ENCODE measurements at places on chromosomes 11 and 22.
A peak's percentile ranks its signal among the peaks of the same experiment; 100 is the strongest.

DNA sequence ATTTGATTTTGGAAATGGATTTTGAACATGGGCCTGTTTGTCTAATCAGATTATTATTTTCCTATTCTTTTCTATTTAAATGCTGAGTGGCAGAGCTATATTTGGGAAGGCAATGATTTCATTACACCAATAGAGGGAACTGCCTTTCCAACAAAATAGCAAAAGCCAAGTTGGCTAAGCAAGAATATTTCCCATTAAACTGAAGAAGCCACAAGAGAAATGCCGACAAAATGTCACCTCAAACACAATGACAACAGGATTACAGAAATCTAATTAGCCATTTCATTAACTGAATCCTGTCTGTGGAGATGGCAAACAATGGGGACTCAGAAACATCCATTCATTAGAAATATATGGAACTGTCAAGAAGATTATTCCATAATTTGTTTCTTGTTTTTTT is 1593.1 kb upstream of the RAG2 start:
- no peak for DNase-seq

DNA sequence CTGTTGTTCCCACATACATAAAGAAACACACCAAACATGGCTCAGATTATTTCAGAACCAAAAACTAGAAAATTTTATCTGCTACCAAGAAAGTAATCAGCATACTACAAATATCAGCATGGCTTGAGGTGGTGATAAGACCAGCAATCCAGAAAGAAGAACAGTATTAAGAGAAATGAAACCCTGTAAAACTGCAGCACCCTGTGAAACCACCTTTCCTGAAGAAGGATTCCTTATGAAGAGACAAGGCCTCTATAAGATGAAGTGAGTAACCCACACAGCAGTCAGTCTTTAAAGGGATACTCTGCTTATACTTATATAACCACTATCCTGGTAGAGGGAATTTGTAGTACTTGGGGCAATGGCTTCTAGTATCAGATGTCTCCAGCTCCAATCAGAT is 49.9 kb downstream of the RSF1 start:
- DNase-seq: no peak

DNA sequence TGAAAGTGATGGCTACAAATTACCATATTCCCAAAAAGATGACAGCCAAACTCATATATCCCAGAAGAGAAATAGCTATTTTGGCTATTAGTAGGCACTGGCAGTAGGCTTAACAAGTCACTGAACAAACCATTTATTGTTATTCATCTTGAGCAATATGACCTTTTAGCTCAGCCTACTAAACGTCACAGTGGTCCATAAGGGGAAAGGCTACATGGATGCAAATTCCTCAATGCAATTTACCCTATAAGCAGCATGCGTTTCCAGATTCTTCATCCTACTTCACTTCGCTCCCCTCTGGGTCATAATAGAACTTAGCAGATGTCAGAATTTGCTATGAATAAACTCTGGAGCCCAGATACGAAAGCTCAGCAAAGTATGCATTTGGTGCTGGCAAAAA is 114.0 kb downstream of the SIK3 start:
- DNase-seq: no peak

DNA sequence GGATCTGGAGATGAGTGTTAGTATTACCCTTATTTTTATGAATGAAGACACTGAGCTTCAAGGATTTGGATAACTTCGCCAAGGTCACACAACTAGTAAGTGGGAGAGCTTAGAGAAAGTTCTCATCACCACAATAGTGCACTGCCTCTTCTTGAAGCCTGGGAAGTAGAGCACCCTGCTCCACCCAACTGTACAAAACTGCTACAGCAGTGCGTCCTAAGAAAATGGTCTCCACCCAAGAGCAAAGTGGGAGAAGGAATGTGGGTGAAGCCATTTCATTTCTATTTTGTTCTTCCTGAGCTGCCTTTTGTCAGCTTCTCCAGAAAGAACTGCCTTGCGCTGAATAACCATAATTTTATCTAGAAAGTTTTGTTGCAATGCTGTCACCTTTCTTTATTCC is 403.9 kb upstream of the FAT3 start:
- no peak for DNase-seq

DNA sequence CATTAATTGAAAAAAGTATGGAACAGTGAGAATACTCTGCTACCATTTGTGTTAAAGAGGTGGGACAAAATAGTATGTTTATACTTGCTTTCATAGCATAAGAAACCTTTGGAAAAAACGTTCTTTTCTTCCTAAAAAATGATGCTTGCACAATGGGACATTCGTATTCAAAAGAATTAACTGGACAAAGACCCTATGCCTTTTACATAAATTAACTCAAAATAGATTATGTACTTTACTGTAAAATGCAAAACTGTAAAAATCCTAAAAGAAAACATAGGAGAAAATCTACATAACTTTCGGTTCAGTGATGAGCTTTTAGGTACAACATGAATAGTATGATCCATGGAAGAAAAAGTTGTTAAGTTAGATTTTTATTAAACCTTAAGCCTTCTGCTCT is 166.2 kb downstream of the NELL1 start:
- DNase-seq: no peak

DNA sequence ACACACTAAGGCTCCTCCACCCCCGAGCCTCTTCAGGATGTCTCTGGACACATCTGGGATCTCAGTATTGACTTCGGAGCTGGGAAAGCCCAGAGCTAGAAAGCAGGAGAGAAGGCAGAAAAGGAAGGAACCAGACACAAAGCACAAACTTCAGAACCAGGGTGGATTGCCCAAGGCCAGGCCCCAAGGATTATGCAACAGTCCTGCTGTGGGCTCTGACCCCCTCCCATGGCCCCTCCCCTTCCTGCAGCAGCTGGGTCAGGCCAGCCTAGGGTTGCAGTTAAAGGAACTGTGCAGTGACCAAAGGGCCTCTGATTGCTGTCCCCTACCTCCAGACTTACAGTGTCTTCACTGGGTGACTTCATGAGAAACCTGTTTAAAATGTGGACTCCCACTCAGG is 5.3 kb downstream of the KCNE3 start:
- DNase-seq: no peak

GRCh38 chr11:27926486-27926885 is 181.5 kb downstream of the KIF18A start:
- no peak for DNase-seq

GRCh38 chr11:111694851-111695250 is 71.3 kb downstream of the PPP2R1B start:
- DNase-seq: no peak

DNA sequence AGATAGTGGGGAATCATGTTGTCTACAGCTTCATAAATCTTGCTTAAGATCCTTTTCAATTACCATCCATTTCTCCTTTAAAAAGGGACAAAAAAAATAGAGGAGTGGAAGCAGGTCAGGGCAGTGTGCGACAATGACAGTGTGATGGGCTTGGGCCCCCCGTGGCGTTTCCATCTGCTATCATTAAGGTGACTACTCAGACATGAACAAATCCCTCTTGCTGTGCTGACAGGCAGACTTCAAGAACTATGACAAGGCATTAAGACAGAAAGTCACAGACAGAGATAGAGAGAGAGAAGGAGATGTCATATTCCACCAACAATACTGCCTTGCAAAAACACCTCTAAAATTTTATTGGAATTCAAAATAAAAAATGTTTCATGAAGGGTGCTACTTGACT is 263.2 kb downstream of the DCDC1 start:
- peak; percentile 97 for DNase-seq

DNA sequence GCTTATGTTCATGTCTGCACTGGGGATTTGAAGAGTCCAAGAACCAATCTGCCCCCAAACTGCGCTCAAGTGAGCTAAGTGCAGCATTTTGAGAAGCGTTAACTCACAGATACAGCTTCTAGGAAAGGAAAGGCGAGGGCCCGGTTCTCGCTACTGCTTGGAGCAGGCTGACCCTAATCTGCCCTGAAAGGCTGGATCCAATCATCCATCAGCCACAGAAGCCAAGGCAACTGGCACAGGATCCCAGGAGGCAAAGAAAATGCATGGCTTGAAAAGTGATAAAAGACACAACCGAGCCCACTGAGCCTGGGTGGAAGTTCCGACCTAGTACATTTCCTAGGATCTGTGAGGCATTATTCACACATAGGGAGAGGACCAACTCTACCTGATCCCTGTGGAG is 174.8 kb downstream of the LARGE1 start:
- DNase-seq: no peak

DNA sequence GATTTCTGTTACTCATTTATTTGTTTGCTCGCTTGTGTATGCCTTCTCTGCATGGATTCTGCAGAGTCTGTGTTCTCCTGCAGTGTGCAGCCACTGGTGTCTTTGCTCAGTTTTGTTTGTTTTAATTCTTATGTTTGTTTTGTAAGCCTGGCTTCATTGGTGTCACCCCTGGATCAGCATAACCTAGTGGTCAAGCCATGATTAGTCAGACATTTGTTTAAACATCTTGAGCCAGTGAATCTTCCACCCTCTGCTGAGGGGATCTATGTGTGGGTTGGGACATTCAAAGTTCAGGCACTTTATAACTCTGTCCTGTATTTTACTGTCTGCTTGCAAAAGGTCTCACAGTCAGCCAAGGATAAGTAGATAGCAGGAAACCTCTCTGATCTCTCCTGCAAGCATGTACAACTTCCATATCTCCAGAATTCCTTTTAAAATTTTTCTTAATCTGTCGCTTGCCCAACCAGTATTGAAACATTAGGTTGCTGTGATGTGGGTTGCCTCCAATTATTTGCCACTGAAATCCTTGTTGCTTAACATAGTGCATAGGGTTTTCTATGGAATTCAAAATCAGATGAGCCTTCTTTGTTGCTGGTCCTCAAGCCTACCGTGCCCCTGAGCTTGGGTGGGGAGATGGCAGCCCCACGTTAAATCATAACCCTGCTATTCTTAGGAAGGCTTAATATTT is 86.8 kb downstream of the KCNQ1OT1 start:
- DNase-seq: no peak

- no peak for DNase-seq
Observed at GRCh38 chr11:110530900-110531741, 101.4 kb downstream of the FDX1 start.

DNA sequence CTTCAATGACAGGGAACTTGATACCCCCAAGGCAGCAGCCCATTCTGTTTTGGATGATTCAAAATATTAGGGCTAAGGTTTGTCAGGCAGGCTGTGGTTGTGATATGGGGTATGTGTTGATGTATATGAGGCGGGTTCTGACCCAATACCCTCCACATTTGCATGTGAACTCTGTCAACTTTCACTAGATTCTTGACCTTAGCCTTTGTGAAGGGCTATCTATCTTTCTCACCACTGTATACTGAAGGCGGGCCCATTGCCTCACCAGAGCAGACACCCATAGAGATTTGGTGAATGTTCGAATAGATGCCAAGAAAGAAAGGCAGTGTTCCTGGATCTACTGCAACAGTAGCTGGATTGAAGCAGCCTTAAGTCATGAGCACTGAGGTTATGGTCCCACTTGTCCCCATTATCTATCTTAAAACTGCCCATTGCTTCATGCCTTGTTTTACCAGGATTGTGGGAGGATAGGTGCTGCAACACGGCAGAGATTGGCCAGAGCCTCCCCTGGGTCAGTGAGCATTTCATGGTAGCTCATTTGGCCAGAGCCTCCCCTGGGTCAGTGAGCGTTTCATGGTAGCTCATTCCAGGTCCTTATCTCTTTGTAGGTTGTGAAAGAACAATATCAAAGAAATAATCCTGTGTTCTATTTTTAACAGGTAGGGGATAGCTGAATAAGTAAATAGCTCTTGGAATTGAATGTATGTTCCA is 399.6 kb downstream of the TMEM135 start:
- no peak for DNase-seq

GRCh38 chr22:21990445-21991303 is 8.1 kb upstream of the TOP3B start:
- DNase-seq: no peak

- no peak for DNase-seq
Observed at GRCh38 chr11:65529475-65530156, 4.7 kb downstream of the SCYL1 start.

DNA sequence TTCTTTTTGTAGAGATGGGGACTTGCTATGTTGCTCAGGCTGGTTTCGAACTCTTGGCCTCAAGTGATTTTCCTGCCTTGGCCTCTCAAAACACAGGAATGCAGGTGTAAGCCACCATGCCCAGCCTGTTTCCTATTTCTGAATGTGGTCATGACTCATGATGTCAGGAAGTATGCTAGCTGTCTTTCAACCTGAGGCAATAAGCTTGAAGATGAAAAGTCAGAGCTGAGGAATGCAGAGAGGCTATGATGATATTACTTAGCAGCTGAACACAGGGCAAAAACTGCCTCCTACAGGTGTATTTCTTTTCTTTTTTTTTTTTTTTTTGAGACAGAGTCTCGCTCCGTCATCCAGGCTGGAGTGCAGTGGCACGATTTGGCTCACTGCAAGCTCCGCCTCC is 9.0 kb upstream of the NUCB2 start:
- no peak for DNase-seq

- no peak for DNase-seq
Observed at GRCh38 chr11:42502151-42502550, 809.6 kb upstream of the API5 start.

DNA sequence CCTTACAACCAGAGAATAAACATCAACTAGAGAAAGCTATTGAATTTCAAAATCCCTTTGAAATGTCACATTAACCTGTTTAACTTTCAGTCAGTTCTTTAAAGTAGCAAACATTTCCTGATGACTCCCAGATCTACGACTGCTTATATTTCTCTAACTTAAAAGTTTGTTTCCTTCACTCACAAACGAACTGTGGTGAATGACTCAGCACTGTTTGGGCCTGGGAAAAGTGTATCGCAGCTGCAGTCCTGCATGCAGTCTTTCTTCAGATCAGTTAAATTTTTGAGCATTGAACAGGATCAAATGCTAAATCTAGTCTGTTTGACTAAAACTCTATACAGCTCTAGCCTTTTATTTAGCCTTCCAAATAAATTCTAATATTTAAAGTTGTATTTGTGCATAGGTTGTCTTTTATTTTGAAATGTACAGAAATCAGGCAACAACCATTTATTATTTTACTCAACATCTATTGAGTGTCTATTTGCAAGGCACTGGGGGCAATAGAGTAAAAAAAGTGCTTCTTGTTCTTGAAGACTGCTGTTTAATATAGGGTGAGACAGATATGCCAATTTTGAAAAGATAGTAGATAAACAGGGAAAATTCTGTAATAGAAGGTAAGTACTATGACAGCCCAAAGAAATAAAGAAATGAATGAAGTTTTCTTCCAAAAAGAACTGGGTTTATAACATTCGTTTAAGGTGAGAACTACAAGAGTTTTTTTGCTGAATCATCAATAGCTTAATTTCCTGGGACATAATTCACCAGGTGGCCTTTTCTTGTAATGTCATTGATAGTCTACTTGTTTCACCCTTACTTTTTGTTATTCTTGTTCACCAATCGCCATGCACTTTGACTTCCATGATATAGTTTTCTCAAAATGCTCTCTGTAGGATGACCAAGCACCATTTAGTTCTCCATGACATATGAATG is 235.4 kb downstream of the METTL15 start:
- no peak for DNase-seq

DNA sequence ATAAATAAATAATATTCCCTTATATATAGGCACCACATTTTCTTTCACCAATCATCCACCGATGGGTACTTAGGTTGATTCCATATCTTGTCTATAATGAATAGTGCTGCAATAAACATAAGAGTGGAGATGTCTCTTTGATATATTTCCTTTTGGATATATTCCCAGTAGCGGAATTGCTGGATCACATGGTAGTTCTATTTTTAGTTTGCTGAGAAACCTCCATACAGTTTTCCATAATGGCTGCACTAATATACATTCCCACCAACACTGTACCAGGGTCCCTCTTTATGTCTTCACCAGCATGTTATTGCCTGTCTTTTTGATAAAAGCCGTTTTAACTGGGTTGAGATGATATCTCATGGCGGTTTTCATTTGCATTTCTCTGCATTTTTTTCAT is 23.6 kb downstream of the PAMR1 start:
- no peak for DNase-seq
